DMS 273 treated with DMSO at 0.1 percent for 48 hours (cell line): ENCODE measurements at places on chromosomes 12 and 14.

DNA sequence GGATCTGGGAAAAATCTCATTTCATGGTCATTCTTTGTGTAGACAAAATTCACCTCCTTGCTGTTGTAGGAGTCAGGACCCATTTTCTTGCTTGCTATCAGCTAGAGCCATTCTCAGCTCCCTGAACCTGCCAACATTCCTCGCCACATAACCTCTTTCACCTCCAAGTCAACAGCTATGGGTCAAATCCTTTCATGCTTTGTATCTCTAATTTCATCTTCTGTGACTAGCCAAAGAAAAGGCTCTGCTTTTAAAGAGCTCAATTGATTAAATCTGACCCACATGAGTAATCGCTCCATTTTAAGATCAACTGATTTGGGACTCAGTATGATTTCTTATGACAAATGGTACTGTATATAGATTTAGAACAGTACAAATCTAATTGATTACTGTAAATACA, 89.2 kb upstream of the FOXG1 start:
- DNase-seq, result no peak

GRCh38 chr12:49200919-49201594, 12.2 kb upstream of the TUBA1A start:
- DNase-seq, result peak; percentile 78

DNA sequence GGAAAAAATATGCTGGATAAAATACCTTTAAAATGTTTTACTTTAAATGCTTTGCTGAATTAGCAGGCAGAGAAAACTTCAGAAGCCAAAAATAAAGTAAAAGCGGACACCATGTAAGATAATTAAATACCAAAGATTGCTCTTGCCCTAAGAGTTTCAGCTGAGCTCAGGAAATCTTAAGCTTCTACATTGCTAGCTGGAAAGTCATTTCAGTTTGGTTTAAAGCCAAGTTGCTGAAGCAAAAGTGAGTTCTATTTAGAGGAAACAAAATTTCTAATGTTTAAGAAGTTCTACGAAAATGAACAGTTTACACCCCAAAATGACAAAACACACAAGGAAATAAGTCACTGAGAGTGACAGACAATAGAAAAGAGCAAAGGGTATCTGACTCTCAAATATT, 310.0 kb downstream of the ADAMTS20 start:
- no peak for DNase-seq

DNA sequence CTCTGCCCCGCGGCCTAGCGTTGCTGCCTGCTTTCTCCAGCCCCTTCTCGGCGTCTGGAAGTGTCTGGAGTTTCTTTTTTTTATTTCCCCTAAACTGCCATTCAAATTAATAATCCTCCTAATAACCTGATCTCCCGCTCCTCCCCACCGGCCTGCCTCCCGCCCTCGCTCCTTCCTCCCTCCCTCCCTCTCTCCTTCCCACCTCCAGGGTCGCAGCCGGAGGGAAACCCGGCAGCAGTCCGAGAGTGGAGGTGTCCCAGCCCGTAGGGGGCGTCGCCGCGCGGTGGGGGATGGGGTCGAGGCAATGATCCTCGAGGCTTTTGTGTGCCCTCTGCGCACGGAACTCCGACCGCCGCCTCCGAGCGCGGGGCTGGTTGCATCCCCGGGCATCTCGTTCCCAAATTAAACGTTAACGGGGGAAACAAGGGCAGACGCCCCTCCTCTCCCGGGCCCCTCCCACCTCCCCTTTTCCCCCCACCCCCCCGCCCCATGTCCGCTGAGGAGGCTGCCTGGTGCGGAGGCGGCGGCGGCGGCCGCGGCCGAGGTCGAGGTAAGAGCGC, 1.0 kb upstream of the SOCS2 start:
- DNase-seq, result no peak

- no peak for DNase-seq
These were observed 205.0 kb downstream of the BMP4 start for GRCh38 chr14:53751650-53752049.

DNA sequence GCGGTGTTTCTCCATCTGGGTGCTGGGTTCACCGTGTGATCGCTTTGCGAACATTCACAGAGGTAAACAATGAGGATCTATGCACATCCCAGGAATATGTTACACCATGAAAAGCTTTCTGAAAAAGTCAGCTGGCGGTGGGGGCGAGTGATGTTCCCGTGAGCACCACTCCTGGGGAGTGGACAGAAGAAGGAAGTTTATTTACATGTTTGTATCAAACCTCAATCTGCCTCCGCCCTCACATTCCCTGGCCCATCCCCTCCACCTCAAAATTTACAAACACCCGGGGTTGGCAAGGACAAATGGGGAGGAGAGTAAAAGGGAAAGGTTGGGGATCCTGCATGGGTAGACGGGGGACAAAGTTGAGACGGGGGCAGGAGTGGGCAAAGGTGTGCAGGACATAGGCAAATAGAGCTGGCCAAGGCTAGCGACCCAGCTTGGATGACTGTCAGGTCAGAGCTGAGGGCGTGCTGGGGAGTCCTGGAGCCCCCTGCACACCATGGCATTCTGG, 6.9 kb downstream of the TNFRSF1A start:
- DNase-seq, result no peak
